ENCODE measurements at places on chromosomes 6 and 20. TPM values are rescaled to one million over a fixed set of nuclear protein-coding genes. Genes with fewer than 3 reads are reported as not detected.

CGA gene
- 0.24 TPM for total RNA-seq

DYNLT2 gene
- 0.67 TPM for total RNA-seq

AARS2 gene
- total RNA-seq: 6.2 TPM

MAS1 gene
- total RNA-seq: not detected

ECT2L gene
- total RNA-seq: not detected
